NCI-H510A treated with DMSO at 0.1 percent for 48 hours (cell line): ENCODE measurements at places on chromosomes 6 and 20.

GRCh38 chr6:1709234-1709641 is 99.5 kb downstream of the FOXC1 start:
- no peak for DNase-seq

- peak; percentile 30 for DNase-seq
These were observed 45.2 kb upstream of the PAK5 start for GRCh38 chr20:9884061-9884460.

- DNase-seq = no peak
These were observed 207.2 kb downstream of the PHACTR1 start for GRCh38 chr6:12923644-12924235.

DNA sequence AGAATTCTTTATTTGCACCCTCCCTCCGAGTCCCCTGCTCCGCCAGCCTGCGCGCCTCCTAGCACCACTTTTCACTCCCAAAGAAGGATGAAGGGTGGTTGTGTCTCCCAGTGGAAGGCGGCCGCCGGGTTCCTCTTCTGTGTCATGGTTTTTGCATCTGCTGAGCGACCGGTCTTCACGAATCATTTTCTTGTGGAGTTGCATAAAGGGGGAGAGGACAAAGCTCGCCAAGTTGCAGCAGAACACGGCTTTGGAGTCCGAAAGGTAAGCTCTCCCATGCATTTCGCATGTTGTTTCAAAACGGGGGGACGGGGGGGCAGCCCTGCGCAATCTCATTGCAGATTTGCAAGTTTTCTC is 357 bp downstream of the PCSK2 start:
- peak; percentile 71 for DNase-seq

GRCh38 chr20:57217802-57218201 is 48.6 kb downstream of the BMP7 start:
- no peak for DNase-seq

DNA sequence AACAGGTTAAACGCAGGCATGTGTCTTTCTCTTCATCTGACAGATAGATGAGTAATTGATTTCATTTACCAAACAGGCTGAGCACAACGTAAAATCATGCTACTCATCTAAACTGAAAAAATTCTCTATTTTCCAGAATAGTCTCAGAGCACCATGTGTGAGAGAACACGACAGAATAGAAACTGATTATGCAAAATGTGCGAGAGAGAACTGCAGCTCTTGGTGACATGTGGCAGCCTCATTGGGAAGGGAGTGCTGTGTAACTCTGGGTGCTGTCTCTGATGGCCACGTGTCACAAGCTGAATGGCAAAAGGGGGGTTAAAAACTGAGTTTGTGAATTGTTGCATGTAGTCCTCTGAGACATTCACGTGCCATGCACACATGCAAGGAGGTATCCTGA is 143.7 kb upstream of the ATXN1 start:
- no peak for DNase-seq

- DNase-seq = no peak
These were observed 186.9 kb downstream of the HIVEP2 start for GRCh38 chr6:142757852-142758628.
